ENCODE measurements at places on chromosomes 5 and 9.

- no peak for DNase-seq
Observed at GRCh38 chr9:9523476-9524139, 1089.2 kb downstream of the PTPRD start.

DNA sequence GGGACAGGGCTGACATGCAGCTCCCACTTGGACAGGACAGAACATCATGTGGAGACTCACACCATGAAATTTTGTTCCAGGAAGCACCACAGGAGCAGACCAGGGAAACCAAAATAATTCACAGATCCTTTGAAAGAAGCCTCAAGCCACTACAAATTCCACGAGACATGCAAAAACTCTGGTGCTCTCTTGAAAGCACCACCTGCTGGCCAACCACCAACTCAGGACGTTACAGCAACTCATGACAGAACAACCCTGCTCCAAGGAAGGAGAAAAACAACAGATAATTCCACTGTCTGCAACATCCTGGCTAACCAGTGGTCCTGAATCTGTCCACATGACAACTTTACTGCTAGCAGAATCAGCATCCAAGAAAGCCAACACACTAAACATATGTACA, 516.0 kb downstream of the SPATA31D1 start:
- no peak for DNase-seq

- peak; percentile 20 for DNase-seq
Observed at GRCh38 chr9:106869458-106869857, 6.5 kb downstream of the ZNF462 start.

GRCh38 chr5:107271682-107272350, 398.9 kb downstream of the EFNA5 start:
- DNase-seq, result no peak

DNA sequence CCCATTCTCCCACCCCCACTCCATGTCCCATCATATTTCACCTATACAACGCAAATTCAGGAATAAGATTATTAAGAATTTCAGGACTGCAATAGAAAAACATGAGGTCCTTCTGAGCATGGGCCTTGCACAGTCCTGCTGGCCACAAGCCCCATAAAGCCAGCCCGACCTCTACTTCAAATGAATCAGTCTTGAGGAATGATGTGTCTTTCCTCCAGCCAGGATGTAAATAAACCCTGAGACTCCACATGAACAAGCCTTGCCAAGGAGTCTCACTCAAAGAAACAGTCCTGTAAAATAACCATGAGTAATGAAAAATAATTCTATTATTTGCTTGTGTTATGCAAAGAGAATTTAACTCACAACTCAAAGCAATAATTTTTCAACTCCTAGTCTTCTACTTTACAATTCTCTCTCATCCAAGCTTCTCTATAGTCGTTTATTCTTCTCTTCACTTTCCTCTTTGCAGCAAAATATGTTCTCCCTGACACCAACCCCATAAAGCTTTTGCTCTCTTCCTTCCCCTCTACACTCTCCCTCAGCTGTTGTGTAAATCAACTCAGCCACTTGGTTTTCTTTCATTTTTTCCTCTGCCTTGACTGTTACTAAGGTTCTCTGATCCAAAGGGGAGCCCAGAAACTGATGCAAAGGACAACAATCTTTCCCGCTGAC, 140.1 kb upstream of the MOCS2 start:
- DNase-seq, result peak; percentile 95

Measured in fibroblast of gingiva (primary cell).